NCI-H1436 treated with DMSO at 0.1 percent for 48 hours (cell line): ENCODE measurements at places on chromosomes 1 and 21.

DNA sequence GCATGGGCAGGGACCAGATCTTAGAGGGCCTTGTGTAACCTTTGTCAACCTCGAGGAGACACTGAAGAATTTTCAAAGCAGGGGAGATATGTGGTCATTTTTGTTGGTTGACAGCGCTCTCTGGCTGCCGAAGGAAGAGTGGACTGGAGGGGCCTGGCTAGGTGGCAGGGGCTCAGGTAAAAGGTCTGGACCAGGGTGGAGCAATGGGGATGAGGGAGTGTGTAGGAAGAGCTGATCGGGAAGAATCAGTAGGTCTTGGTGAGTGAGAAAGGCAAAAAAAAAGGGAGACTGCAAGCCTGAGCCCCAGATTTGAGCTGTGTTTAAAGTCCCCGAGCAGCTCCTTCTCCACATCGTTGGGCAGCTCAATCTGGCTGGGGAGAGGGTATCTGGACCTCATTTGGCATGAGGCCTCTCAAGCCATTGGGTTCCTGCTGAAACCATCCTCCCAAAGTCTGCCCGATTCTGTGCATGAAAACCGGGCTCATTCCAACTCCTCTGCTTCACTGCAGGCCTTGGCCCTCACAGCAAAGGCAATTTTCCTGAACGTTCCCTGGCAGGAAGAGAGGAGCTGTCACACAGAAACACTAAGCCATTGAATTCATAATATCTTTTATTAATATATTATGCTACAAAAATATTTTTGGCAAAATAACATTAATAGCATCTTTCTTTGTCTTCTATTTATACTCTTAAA is 237.1 kb downstream of the TRABD2B start:
- no peak for DNase-seq

DNA sequence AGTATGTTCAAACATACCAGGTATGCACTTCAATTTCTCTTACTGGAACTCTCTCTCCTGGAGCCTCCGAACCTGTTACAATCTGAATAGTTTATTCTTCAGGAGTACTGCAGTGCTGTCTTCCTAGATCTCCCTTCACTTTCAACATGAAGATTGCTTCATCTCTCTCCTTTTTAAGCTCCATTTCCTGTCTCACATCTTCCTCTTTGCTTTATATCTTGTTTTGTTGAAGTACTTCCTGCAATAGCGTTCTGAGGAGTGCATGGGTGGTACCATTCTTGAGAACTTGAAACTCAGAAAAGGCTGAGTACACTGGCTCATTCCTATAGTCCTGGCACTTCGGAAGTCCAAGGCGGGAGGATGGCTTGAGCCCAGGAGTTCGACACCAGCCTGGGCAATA is 15.7 kb upstream of the C1orf146 start:
- DNase-seq, result no peak

GRCh38 chr21:34222031-34222335 is 141.8 kb upstream of the KCNE2 start:
- no peak for DNase-seq

DNA sequence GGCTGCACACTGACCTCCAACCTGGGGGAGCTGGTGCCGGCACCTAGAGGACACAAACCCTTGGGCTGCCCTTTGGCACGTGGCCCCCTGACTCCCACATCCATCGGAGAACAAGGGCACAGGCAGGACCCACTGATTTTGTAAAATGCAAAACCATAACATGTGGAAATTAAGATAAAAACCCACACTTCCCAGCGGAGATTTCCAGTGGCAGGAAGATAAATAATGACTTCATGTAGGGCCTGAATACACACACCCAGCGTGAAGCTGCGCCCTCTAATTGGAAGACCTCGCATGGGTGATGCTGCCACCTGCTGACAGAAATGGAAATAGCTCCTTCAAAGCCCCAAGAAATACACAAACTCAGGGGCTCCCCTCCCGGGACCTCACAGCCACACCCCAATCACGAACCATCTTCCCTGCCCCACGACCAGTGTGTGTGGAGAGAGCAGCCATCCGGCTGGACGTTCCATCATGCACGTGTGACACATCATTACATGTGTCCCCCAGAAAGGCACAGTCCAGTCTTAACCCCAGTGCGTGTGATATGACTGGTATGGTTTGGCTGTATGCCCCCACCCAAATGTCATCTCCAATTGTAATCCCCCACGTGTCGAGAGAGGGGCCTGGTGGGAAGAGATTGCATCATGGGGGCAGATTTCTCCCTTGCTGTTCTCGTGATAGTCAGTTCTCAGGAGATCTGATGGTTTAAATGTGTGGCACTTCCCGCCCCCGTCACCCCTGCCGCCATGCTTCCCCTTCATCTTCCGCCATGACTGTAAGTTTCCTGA is 5.7 kb upstream of the TPRG1L start:
- peak; percentile 22 for DNase-seq

DNA sequence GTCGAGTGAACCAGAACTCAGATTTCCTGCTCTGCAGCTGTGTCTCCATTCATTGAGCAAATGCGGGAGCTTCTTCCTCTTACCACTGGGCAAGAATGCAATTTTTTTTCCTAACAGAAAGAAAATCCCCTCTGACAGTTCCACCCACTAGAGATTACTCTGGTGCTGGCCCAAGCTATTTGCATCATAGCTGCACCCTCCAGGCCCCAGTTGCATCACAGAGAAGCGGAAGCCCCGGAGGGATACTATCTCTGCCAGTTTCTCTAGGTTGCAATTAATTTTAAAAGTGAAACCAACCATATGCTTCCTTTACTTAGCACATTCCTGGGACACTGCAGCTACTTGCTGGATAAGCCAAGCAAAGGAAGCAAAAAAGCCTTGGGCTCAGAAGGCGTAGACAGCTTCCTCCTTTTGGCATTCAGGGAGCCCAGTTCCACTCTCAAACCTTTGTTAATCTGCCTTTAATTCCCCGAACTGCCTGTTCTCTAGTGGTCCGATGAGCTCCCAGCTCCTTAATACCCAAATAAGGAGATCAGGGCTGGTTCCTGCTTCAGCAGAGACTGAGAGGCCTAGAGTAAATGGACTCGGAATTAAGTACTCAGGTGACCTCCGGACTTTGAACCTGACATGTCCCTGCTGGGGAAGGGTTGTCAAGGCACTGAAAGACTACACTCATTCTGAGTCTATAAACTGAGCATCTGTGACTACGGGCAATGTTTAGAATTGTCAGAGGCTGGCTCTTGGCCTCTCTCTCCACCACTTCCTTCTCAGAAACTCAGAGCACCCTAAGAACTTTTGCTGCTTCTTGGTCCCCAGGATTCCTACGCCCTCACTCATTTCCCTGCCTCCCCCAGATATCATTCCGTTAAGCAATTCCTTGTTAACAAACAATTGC is 72.5 kb upstream of the TNFSF18 start:
- no peak for DNase-seq

DNA sequence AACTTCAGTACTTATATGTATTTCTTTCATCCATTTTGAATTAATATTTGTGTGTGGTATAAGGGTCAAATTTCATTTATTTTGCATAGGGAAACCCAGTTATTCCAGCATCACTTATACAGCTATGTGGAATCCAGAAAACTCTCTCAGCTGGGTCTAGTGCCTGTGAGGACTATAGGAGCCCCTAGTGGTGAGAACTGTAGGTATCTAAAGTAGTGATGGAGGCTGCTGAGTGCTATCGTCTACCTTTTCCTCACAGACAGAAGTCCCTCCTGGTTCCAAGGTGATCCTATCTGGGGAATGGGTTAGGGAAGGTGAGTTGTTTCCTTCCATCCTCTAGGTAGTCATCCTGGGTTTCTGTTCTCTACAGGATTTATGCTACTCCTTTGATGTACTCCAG is 352.0 kb upstream of the C1orf87 start:
- DNase-seq, result peak; percentile 5

DNA sequence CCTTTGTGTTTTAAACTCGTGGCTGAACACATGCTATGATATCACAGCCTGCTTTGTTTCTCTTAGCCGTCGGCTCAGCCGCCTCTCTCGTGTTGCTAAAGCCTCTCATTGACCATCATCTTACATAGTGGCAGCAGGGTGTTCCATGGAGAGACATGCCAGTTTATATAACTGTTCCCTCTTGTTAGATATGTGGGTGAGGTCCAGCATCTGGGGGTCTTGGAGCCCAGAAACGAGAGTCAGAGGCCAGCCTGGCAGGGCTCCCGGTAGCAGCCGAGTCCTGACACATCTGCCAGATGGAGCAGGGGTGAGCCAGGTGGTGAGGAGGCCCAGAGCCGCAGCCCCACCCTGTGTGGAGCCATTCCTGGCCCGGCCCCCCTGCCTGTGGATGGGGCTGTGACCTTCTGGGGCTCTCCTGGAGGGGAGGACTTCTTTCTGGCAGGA is 11.9 kb downstream of the PODN start:
- no peak for DNase-seq

- DNase-seq, result no peak
Observed at GRCh38 chr1:92410706-92411105, 76.0 kb downstream of the GFI1 start.

DNA sequence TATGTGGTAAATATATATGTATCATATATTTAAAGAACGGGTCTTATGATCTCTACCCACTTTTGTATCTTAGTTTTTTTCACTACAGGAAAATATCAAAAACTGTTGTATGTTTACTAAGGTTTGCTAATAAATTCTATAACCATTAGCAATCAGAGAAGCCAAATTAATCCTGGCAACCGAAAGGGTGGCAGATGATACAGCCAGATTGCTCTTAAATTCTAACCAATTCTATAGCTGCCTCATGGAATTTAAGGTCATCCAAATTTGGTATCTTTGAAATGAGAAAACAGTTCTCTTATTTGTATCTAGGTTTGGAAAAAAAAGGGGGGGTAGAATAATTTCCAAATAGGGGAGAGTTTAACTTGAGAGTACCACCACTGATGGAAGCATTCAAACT is 591.2 kb downstream of the SMYD3 start:
- no peak for DNase-seq

- DNase-seq, result no peak
Observed at GRCh38 chr1:71427066-71427465, 346.2 kb upstream of the ZRANB2 start.

DNA sequence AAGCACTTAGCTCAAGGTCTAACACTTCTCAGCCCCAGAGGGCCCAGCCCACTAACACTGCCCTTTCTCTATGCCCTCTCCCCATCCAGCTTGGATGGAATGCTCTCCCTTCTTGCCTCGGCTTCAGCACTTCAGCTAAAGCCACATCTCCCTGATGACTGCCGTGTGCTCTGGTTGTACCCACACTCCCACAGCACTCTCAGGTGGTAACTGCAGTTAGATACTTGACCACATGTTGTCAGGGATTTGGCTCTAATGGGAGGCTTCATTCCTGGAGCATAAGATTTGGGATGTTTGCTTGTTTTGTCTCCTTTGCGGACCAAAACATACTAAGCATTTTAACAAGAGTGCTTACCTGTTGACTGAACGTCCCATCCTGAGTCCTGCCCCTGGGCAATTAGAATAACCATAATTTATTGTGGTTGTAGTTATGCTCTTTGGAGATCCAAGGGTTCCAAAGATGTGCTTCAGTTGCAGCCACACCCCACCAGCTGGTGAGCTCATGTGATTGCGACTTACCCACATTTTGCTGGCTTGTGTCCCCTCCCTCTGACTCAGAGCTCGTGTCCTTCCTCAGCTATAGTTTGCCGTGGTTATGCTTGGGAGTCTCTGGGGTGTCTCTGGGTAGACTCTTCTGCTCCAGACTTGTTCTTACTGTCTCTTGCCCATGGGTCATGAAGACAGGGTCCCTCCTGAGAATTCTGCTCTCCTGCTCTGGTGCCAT is 7.7 kb upstream of the SLC26A9 start:
- no peak for DNase-seq

GRCh38 chr1:233230011-233230410 is 65.5 kb downstream of the PCNX2 start:
- DNase-seq, result no peak

GRCh38 chr1:210347112-210347511 is 18.4 kb downstream of the HHAT start:
- no peak for DNase-seq

GRCh38 chr1:204084247-204084772 is 11.4 kb downstream of the SOX13 start:
- DNase-seq, result no peak

GRCh38 chr1:47232187-47232874 is at the start of gene TAL1:
Gene TAL1 (minus strand): TSS chr1:47232225. CDS start chr1:47225888, 6,337 bp downstream.
- DNase-seq, result no peak

DNA sequence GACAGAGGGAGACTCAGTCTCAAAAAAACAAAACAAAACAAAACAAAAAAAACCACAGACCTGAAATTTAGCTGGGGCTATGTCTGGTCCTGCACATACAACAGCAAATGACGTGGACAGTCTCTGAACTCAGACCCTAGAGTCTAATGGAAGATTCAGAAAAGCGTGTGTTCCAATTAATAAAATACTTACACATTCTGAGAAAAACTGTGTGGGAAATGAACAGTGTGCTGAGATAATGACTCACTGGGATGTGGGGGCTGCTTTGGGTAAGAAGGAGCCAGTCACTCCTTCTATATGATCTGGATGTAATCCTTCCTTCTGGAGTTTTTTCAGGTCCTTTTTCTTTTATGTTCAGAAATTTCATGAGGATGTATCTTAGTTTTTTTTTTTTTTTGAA is 29.4 kb downstream of the CLDN14 start:
- DNase-seq, result no peak

DNA sequence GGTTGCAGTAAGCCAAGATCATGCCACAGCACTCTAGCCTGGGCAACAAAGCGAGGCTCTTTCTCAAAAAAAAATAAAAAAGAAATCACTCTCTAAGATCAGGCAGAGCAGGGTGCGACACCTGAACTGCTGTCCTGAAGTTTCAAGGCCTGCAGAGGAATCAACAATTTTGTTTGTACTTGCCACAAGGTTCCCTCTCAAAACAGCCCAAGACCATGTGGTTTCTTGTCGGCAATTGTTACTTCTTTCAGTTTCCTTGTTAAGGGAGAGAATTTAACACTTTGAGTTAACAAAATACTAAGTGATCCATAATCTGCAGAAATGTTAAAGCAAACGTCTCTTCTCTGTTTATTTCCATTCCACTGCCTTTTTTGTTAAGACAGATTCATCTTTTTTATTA is 36.5 kb downstream of the MACO1 start:
- DNase-seq, result no peak

DNA sequence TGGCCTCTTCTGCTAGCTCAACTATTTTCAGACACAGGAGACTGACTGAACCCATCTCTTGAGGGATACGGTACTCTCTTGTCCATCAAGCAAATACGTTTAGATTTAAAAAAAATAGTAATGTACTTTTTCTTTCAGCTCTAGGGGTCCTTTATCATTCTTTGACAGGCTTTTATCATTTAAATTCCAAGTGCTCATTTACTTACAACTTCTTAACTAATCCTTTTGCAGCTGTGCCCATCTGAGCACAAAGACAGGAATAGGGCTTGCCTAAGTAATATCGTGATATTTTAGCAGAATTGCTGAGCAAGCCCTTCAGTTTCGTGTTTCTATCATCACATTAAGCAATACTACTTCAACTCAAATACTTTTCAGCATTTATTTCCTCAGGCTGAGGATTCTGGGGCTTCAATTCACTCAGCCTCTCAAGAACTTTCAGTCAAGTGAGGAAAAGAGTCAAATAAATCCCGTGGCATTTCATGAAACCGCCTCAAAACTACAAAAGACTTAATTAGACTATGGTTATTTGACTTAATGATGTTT is 317.6 kb downstream of the BACH1 start:
- no peak for DNase-seq

GRCh38 chr1:241387216-241387615 is 30.2 kb upstream of the RGS7 start:
- no peak for DNase-seq

GRCh38 chr1:160624464-160624863 is 22.4 kb downstream of the SLAMF1 start:
- DNase-seq, result no peak
